Endodermal cell (in vitro differentiated cells): ENCODE measurements at places on chromosomes 3 and 15.

DNA sequence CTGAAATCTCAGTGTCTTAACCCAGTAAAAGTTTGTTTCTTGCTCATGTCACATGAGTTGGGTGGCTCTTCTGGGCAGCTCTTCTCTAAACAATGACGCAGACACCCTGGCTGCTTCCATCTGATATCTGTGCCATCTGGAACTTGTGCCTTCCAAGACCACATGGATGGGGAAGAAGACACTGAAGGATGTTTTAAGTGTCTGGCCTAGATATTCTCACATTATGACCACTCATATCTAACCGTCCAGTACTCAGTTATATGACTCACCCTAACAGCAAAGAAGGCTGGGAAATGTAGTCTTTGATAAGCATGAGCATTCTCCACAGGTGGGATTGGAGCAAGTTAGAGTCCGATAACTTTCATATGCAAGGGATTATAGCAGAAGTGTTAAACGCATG is 66.4 kb downstream of the RYR3 start:
- DNase-seq = no peak

DNA sequence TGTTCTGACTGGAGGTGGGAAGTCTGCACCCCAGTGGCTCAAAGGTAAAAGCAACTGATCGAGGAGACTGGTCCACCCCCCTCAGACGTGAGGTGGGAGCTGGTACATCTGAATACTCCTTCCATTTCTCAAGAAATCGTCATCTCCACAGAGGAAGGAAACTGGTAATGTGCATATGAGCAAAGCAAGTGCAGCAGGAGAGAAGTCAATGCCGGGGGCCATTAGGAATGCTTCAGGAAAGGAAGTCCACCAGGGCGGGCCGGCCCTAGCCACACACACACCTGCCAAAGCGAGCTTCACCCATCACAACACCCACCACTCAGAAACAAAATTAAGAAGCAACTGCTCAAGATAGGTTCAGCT is 8.5 kb downstream of the TBC1D2B start:
- no peak for DNase-seq

DNA sequence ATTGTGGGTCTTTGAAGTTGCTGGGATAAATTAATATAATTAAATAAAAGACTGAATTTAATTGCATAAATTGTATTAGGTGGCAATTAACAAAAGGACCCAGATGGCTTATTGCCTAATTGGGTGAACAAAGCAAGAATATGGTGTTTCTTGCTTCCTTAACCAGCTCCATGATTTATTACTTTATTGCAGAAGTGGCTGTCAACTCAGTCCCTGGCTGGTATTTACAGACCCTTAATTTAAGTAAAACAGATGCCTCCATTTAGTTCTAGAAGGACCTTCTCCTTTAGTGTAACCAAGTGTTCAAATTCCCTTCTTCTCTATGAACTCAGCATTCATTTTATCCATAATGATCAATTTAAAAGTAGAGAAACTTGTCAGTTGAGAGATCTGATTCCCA is 35.1 kb downstream of the DPH3 start:
- no peak for DNase-seq

DNA sequence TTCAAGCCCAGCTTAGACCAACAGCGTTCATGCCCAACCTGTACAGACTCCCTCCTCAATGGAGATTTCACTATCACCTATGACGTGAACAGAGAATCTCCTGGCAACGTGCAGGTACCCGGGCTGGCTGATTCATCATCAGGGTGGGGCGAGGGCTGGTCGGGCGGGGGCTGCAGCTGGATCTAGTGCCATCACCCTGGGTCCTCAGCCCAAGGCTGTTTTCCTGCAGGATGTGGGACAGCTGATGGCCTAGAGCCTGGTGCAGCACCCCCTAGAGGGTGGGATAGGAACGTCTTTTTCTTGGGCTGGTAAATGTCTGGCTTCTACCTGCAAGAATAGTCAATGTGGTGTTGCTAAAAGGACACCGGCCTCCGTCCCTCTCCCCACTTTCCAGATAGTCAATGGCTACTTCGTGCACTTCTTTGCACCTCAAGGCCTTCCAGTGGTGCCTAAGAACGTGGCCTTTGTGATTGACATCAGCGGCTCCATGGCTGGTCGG is 4.4 kb downstream of the ITIH3 start:
- peak; percentile 92 for DNase-seq

GRCh38 chr15:56982987-56983386 is 64.5 kb downstream of the TCF12 start:
- no peak for DNase-seq

DNA sequence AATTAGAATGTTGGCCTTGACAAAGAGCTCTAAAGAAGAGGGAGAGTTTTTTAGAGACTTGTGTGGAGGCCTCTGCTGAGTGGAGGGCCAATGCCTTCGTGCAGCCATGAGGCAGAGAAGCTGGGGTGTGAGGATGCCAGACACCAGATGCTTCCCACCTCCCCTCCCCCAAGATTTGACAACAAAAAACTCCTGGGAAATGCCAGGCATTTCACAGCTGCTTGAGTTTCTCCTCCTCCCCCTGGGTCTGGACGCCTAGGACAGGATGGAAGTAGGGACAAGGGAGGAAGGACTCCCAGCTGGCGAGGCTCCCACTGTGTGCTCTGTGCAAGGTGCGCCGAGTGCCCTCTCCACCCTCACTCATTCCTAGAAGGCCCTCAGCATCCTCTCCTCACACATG is 20.1 kb downstream of the TGM4 start:
- peak; percentile 89 for DNase-seq

DNA sequence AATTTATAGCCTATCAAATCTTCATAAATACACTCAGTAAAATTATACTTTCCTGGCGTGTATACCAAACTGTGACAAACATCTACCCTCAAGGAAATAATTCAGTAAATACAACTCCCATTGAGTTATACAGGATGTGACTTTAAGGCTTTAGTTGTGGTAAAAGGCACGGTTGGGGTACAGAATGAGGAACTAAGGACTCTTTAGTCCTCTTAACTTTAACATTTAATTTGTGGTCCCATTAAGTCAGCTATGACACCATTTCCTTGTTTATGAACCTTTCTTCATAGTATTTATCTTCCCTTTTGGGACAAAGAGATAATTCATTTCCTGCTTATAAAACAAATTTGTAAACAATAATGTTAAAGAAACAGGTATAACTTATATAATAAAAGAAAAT is 30.2 kb downstream of the IFT80 start:
- DNase-seq = no peak

DNA sequence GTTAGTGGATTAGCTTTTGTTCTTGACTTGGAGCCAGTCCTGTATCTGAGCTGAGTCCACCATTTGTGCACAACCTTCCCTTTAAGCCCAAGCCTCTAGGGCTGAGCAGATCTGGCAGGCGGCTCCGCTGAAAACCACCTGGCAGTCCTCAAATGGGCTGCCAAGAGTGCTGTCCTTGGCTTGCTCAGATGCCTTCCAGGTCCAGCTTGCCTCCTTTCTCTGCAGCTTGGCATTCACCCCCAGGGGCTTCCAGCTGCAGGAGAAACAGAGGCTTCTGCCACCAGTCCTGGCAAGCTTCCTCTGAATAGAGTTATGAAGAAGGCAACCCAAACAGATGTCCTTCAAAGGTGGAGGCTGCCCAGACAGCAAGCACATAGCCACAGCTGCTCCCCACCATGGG is 96.7 kb downstream of the LRTM1 start:
- DNase-seq = no peak

GRCh38 chr3:159062734-159063410 is 261.0 kb downstream of the MFSD1 start:
- DNase-seq = no peak

GRCh38 chr15:56325186-56325585 is 40.0 kb upstream of the TEX9 start:
- DNase-seq = no peak

DNA sequence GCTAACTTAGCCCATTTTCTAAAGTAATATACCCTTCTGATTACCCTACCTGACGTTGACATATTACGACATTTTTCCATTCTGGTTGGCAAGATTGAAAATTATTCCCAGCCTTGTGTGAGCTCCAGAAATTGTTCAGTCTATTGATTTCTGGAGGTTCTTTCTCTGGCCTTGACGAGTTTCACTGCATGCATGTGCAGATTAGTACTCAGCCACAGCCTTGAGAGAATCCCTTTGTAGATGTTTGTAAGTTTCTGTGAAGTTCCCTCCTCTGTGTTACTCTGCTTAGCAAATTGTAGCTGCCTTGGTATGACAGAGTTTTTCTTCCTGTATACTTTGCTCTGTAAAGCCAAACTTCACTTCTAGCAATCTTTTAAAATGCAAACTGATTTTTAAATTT is 27.5 kb downstream of the TRIM69 start:
- no peak for DNase-seq

DNA sequence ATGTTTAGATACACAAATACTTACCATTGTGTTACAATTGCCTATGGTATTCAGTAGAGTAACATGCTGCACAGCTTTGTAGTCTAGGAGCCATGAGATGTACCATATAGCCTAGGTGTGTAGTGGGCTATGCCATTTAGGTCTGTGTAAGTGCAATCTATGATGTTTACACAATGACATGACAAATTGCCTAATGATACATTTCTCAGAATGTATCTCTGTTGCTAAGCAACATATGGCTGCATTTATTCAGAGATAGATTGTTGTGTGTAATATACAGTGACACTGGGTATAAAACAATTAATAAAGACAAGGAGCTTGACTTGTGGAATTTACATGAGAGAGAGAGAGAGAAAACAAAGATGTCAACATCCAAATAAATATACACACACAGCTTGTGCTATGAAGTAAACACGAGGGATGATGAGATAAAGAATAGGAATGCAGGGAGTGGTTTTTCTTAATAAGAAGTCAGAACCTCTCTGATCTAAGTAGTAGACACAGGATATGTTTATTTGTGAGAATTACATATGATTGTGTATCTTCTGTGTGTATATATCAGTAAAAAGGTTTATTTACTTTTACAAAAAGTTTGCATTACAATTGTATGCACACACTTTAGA is 110.0 kb downstream of the KCNAB1 start:
- DNase-seq = no peak

DNA sequence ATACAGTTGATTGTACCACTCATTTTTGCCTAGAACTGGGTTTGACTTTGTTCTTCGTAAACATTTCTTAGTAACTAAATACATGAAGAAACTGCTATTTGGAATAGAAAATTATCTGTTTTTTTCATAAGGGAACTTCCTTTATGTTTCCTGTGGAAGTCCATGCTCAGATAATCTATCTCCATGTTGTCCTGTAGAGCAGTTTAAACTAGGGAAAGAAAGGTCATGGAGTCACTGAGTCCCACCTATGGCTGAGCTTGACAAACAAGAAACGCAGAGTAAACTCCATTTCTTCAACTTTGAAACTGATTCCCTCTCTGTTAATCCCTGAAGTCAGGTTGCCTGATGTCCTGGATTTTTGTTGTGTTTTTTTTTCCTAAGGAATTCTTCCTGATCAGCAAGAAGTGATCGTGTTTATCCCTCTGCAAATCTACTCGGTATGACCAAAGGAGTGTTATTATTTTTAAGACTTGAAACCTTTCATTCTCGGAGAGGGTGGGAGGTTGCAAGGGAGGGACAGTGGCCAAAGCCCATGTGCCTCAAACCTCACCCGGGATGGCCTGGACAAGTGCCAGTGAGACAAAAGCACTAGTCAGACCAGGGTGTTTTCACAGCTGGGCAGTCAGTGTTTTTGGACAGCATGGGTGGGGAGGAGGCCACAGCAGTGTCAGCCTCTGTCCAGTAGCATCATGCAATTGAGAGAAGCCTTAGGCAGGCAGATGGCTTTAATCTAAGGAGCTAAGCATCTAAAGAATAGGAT is 129.8 kb upstream of the PHLDB2 start:
- DNase-seq = no peak

DNA sequence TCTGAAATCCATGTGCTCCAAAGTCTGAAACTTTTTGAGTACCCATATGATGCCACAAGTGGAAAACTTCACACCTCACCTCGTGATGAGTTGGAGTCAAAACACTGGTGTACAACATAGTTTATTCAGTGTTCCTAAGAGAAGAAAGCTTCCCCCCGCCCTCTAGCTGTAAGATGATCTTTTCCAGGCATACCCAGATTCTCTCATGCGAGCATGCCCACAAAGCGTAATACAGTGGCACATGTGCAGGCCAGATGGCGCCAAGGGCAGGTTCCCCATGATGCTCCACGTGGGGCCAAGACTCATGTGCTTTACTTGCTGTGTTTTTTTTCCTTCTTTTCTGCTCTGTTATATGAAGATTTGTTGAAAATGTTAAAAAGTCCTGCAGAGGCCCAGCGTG is 104.9 kb upstream of the LRRFIP2 start:
- DNase-seq = no peak

GRCh38 chr15:89801471-89802195 is 13.0 kb downstream of the ANPEP start:
- no peak for DNase-seq

DNA sequence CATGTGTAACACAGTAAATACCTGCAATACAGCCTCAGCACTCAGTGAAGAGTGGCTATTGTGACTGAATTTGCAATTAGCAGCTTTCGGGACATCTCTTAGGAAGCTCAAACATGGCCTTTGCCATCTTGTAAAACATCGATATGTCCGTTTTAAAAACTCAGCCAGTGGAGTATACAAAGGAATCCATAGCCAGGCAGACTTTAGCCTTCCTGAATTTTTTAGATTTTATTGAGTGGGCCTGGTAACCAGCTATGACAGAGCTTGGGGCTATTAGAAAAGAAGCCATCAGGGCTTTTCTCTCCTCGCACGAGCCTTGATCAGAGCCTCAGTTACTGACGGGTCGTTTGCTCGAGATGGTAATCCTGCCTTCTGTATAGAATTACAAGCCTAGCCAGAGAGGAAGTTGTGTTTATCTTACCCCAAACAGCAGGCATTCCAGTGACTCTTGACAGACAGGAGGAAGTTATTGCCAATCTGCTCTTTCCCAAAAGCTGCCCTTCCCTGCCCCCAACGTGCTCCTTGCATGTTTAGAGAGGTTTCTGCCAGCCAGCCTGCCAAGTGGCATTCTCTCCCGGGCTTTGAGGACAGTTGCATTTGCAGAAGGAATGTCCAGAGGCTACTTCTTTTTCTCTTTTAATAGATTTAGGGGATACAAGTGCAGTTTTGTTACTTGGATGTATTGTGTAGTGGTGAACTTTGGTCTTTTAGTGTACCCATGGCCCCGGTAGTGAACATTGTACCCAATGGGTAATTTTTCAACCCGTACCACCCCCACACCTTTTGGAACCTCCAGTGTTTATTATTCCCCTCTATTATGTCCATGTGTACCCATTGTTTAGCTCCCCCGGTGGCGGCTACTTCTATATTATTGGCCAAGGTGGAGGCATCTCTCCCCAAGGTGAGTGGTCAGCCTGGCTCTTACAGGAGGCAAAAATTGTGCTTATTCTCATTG is 40.6 kb downstream of the ITPR1 start:
- DNase-seq = peak; percentile 67

- DNase-seq = no peak
These were observed 196.4 kb downstream of the STT3B start for GRCh38 chr3:31729082-31729481.
